ENCODE measurements at places on chromosomes 7 and 10.

GRCh38 chr10:131654471-131655087 lies 246.2 kb upstream of the PPP2R2D start:
- no peaks in the 10 kb centered on the region for H3K4me1 ChIP-seq
- H3K4me3 ChIP-seq = no peak overlapping the region
- no peaks in the 10 kb centered on the region for H3K27me3 ChIP-seq
- DNase-seq = no peak

GRCh38 chr7:55556031-55556430 lies 16.3 kb downstream of the VOPP1 start:
- H3K27ac ChIP-seq = no peak overlapping the region
- H3K4me1 ChIP-seq = peaks cover 2% of the 10 kb centered on the region
- no peaks in the 10 kb centered on the region for H3K36me3 ChIP-seq
- no peaks in the 10 kb centered on the region for H3K27me3 ChIP-seq
- H3K4me3 ChIP-seq = no peak overlapping the region

- H3K4me3 ChIP-seq = no peak overlapping the region
- DNase-seq = no peak
- H3K4me1 ChIP-seq = no peaks in the 10 kb centered on the region
- H3K36me3 ChIP-seq = no peaks in the 10 kb centered on the region
Measured at GRCh38 chr7:116782177-116782711, 80.1 kb upstream of the CAPZA2 start.

GRCh38 chr7:28835800-28836199 lies 122.3 kb downstream of the TRIL start:
- H3K27me3 ChIP-seq = no peaks in the 10 kb centered on the region
- no peaks in the 10 kb centered on the region for H3K4me1 ChIP-seq
- DNase-seq = no peak
- no peaks in the 10 kb centered on the region for H3K36me3 ChIP-seq
- no peak overlapping the region for H3K4me3 ChIP-seq

DNA sequence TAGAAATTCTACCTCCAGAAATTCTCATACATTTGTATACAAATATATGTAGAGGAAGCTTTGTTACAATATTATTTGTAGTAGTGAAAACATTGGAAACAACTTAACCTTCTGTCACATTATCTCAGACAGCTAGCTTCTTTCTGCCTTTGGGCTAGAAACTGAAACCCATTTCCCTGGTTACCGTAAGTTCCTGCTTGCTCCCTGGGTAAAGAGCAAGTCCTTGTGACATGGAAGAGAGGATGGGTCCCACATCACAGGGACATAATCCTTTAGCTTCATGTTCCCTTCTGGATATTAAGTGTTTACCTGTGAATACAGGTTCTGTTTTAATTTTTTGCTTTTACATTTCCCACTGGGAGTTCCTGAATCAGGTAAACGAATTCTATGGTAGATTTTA lies 41.8 kb downstream of the KLHDC10 start:
- H3K36me3 ChIP-seq = no peaks in the 10 kb centered on the region
- no peaks in the 10 kb centered on the region for H3K4me1 ChIP-seq
- H3K4me3 ChIP-seq = no peak overlapping the region
- no peaks in the 10 kb centered on the region for H3K27me3 ChIP-seq

GRCh38 chr10:5976512-5977470 lies 552 bp downstream of the IL15RA start:
- peak; percentile 60 for DNase-seq
- peak overlapping the region; percentile 80 for H3K27ac ChIP-seq
- peaks cover 1% of the 10 kb centered on the region for H3K4me1 ChIP-seq
- peak overlapping the region; percentile 69 for H3K4me3 ChIP-seq
- H3K27me3 ChIP-seq = no peaks in the 10 kb centered on the region

DNA sequence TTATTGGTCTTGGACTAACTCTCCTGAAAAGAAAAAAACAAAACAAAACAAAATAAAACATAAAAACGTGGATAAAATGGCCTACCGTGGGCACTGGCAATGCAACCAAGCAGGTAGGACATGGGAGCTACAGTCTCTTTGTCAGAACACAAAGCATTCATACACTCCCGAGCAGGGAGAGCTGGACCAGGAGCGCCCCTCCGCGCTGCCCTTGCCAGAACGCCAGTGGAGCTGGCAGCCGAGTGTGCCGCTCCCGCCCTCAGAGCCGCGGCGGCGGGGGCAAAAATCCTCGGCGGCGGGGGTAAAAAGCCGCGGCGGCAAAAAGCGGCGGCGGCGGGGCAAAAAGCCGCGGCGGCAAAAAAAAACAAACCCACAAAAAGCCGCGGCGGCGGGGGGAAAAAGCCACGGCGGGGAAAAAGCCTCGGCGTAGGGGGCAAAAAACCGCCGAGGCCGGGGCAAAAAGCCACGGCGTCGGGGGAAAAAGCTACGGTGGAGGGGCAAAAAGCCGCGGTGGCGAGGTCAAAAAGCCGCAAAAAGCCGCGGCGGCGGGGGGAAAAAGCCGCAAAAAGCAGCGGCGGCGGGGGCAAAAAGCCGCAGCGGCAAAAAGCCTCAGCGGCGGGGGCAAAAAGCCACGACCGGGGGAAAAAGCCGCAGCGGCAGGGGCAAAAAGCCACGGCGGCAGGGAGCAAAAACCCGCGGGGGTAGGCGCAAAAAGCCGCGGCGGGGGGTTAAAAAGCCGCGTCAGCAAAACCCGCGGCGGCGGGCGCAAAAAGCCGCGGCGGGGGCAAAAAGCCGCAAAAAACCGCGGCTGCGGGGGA lies 418.1 kb downstream of the ZNF716 start:
- no peak overlapping the region for H3K27ac ChIP-seq
- no peaks in the 10 kb centered on the region for H3K27me3 ChIP-seq
- no peaks in the 10 kb centered on the region for H3K36me3 ChIP-seq
- no peaks in the 10 kb centered on the region for H3K4me1 ChIP-seq
- H3K4me3 ChIP-seq = peak overlapping the region; percentile 12
- no peak for DNase-seq

Data from ovary (tissue), 10 donors.